ENCODE measurements at places on chromosomes 16 and 17. TPM values are rescaled to one million over a fixed set of nuclear protein-coding genes. Genes with fewer than 3 reads are reported as not detected.

The LASP1 gene
- total RNA-seq = 330 TPM

DNA sequence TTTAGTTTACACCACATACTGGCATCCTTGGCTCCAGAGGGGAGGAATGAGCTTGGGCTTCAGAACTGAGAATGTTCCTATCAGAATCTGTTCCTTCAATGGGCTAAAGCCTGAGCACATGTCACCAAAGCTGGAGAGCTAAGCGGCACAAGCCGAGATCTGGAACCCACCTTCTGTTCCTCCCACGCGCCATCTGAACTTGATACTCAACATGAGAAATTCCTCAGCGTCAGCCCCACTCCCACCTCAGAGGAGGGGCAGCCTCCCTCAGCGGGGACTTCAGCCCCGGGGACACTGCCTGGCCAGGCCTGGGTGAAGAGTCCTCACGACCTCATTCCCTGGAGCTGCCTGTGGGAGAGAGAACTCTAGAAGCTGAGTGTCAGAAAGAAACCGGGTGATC lies 22.8 kb upstream of the SLC47A1 start:
- DNase-seq = no peak

The CEMP1 gene
- total RNA-seq = 0.53 TPM

The CALB2 gene
- total RNA-seq = 0.74 TPM

DNA sequence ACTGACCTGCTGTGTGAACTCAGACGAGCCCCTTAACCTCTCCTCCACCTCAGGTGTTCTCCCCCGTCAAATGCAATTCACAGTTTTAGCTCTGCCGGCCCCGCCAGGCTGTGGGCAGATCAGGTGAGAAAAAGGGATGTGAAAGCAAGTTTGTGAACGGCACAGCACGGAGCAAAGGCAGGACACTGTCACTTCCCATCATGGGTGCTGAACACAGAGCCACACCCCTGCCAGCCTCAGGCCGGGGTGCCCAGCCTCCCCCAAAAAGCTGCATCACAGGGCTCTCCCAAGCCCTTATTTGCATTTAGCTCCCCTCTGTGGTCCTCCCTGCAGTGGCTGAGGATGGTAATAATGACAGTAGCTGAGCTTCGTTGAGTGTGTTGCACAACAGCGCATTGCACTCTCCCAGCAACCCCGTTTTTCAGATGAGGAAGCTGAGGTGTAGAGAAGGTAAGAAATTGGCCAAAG lies 88.8 kb upstream of the TNRC6C start:
- no peak for DNase-seq

Measured in colonic mucosa (tissue), 4 donors.